Fibroblast of skin of right biceps (primary cell): ENCODE measurements at places on chromosomes 5 and 9.

DNA sequence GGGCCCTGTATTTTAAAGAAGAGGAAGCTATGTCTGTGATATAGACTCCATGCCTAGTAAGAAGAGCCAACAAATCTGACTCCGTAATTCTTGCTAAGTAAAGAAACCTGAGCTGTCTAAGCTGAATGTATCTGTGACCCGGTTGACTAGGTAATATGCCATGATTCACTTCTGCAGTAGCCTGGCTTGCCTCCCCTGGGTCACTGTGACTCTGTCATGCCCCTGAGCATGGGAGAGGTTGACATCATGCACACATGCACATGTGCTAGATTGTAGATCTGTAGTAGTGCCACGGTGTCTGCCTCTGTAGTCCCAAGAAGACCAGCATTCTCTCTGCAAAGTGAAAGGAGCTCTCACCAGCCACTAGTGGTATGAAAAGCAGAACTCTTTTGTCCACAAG is 9.1 kb downstream of the SLC22A5 start:
- DNase-seq: peak; percentile 9

- DNase-seq: no peak
These were observed 107.8 kb downstream of the NR6A1 start for GRCh38 chr9:124663046-124663961.

DNA sequence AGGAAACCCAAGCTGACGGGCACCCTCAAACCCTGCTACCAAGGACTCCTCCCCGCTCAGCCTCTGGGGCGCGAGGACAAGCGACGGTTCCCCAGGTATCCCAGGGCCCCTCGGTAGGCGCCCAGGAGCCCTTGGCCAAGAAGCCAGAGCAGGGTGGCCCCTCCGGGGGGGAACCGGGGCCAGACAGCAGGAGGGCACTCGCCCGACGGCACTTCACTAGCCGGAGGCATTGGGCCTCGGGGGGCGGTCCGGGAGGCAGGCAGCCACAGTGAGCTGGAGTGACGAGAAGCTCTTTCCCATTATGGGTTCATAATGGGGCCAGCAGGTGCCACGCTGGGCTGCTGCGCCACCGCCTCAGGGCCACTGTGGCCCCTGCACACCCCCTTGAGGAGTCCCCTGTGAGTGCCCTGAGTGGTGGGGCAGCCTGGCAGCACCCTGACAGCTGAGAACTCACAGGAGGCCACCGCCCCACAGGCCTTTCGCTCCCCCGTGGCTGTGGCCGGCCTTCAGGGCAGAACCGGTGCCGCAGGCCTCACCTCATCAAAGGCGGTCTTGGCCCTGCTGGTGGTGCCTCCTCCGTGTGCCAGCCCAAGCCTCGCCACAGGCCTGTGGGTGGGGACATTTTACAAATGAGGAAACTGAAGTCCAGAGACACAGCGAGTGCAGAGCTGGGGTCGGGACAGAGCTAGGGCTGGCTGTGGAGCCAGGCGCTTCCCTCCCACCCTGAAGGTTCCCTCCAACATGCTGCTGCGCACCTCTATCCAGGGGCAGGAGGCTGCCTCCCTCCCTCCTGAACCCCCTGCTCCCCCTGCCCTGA is 68.7 kb downstream of the PSMB7 start:
- DNase-seq: no peak

- no peak for DNase-seq
These were observed 23.4 kb upstream of the PSD2 start for GRCh38 chr5:139772089-139772791.

DNA sequence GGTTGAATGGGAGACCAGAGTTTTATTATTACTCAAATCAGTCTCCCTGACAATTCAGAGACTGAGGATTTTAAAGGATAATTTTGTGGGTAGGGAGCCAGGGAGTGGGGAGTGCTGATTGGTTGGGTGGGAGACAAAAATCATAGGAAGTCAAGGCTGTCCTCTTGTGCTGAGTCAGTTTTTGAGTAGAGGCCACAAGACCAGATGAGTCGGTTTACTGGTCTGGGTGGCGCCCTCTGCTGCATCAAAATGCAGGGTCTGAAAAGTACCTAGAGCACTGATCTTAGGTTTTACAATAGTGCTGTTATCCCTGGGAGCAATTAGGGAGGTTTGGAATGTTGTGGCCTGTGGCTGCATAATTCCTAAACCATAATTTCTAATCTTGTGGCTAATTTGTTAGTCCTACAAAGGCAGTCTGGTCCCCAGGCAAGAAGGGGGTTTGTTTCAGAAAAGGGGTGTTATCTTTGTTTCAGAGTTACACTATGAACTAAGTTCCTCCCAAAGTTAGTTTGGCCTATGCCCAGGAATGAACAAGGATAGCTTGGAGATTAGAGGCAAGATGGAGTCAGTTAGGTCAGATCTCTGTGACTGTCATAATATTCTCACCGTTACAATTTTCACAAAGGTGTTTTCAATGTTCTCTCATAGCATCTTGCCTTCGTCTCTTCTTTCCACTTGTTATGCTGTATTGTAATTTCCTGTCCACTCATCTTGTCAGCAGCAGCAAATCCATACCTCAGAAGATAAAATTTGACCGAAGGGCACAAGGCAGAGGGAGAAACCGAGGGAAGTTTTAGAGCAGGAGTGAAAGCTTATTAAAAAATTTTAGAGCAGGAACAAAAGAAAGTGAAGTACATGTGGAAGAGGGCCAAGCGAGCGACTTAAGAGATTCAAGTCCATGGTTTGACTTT is 59.2 kb upstream of the CLINT1 start:
- peak; percentile 90 for DNase-seq

GRCh38 chr5:131430794-131431193 is 166.9 kb downstream of the CDC42SE2 start:
- DNase-seq: peak; percentile 2

- peak; percentile 51 for DNase-seq
These were observed 53.0 kb downstream of the TEK start for GRCh38 chr9:27162045-27162444.
